Activated naive CD4-positive, alpha-beta T cell treated with anti-CD3 and anti-CD28 coated beads for 36 hours (primary cell): ENCODE measurements at places on chromosomes 7 and 10.

DNA sequence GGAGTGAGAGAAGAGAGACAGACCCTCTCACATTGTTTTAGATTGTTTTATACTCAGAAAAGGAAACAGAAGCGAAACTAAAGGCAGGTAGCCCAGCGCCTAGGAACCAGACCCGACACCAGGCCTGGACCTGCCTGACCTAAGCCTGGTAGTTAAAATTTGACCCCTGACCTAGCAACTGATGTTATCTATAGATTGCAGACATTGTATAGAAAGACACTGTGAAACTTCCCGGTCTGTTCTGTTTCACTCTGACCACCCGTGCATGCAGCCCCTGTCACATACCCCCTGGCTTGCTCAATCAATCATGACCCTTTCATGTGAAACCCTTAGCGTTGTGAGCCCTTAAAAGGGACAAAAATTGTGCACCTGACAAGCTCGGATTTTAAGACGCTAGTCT, 31.6 kb downstream of the VIPR2 start:
- peaks cover 4% of the 10 kb centered on the region for H3K4me1 ChIP-seq
- DNase-seq = no peak

DNA sequence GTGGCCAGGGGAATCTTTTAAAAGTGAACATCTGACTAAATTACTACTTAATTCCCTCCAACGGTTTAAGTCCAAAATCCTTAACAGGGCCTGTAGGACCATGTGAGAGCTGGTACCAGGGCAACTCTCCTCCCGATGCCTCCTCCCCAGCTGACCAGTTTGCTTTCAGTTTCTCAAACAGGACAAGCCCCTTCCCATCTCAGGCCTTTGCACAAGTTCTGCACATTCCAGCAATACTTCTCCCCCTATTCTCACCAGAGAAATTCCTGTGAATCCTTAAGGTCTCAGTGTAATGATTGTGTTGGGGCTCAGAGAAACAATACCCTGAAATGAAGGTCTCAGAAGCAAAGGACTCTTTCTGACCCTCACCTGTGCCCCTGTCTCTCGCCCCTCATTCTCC, 8.0 kb upstream of the CALHM1 start:
- no peak overlapping the region for H3K4me3 ChIP-seq
- no peaks in the 10 kb centered on the region for H3K36me3 ChIP-seq
- no peaks in the 10 kb centered on the region for H3K27me3 ChIP-seq

GRCh38 chr7:133409966-133410365, 157.1 kb downstream of the EXOC4 start:
- H3K4me1 ChIP-seq = no peaks in the 10 kb centered on the region
- H3K36me3 ChIP-seq = peaks cover 12% of the 10 kb centered on the region
- H3K4me3 ChIP-seq = no peak overlapping the region
- no peaks in the 10 kb centered on the region for H3K27me3 ChIP-seq
- no peak for DNase-seq

DNA sequence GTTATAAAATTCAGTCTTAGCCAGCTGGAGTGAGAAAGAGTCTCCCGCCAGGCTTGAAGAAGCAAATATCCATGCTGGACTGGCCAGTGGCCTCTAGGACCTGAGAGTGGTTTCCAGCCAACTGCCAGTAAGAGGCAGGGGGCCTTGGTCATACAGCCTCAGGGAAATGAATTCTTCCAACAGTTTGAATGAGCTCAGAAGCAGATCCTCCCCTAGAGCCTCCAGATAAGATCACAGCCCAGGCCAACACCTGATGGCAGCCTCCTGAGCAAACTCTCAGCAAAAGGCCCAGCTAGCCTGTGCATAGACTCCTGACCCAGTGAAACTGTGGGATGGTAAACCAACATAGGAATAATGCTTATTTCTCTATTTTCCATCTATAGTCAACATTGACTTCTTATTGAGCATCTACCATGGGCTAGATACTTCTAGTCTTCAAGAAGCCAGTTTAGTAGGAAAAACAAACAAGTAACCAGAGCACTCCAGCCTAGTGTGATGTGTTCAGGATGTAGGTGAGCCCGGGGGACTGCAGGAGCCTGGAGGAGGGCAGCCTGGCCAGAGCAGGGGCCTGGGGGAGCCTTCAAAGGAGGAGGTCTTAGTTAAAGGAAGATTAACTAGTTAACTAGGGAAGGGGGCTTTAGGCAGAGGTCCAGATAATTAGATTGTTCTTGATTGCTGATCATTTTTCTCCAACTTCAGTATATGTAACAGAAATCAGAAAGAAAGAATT, 115.4 kb upstream of the ADO start:
- H3K27me3 ChIP-seq = no peaks in the 10 kb centered on the region
- no peak overlapping the region for H3K4me3 ChIP-seq
- no peak overlapping the region for H3K27ac ChIP-seq

DNA sequence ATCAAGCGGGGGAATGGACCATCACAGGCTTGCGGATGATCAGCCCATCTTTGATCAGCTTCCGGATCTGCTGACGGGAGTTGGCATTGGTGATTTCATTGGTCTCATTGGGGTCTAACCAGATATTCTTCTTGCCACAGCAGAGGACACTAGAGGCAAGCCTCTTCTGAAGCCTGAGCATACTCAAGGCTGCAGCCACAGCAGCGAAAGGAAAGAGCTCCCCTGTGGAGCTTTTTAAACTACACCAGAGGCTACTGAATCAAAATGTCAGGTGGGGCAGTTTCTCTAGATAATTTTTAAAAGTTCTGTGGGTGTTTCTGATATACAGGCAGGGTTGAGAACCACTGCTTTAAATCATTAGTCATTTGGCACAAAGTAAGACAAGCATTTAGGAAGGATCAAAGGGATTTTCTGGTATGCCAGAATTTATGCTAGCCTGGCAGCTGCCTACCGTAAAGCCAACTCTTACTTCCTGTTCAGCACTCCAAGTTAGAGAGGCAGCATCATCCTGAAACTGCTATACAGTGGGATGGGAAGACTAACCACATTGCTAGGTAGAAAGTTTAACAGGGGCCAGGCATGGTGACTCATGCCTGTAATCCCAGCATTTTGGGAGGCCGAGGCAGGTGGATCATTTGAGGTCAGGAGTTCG, 7.0 kb downstream of the NAPEPLD start:
- no peaks in the 10 kb centered on the region for H3K27me3 ChIP-seq
- H3K4me1 ChIP-seq = peaks cover 21% of the 10 kb centered on the region
- peaks cover 15% of the 10 kb centered on the region for H3K36me3 ChIP-seq
- no peak overlapping the region for H3K4me3 ChIP-seq
- H3K27ac ChIP-seq = no peak overlapping the region
- no peak for DNase-seq

DNA sequence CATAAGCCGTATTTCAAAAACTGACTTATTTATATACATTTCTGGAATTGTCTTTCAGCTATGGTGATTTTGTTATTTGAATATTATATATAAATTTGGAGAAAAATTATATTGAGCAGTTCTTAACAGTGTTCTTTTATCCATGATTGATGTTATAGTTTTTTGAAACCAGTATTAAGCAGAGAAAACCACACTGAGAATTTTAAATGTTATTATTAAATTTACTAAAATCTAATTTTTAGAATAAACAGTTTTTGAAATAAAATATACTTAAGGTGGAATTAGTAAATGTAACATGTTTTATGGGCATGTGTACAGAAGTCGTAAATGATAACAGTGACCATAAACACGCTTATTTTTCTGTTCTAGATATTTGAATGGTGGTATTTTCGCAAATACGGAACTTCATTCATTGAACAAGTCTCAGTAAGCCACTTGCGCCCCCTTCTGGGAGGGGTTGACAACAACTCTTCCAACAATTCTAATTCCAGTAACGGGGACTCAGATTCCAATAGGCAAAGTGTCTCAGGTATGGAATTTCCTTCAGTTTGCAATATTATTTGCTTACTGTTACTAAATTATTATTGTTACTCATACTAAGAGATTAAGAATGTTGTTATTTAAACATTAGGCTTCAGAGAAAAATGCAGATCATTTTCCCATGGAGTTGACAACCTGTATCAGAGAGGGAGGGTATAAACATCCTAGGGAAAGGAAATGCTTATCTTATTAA, 166.1 kb downstream of the ST7 start:
- no peak overlapping the region for H3K27ac ChIP-seq
- peak; percentile 88 for DNase-seq
- H3K36me3 ChIP-seq = no peaks in the 10 kb centered on the region
- H3K4me1 ChIP-seq = peaks cover 5% of the 10 kb centered on the region

DNA sequence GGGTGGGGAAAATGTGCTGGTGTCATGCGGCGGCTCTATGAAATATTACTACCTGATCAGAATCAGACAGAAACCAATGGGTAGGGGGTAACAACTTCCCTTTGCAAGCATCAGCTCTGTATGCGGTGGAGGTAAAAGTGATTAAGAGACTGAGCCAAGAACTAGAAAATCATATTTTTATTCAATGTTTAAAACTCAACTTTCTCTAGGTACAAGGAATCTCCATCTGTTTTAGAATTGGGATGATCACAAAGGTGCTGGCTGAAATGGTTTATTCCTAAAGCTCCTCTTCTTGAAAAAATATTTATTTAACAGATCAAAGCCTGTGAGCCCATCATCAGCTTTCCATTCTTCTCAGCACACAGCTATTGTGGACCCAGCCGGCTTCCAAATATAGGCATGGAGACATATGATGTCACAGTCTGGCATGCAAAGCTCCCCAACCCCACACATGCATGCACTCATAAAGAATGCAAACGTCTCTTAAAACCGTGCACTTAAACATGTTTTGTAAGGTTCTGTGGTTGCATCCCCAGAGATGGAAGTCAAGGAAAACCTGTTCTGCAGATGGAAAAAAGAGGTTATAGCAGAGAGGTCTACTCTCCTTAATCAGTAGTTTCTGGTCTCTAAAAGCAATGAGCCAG, 126.0 kb downstream of the SKIDA1 start:
- no peaks in the 10 kb centered on the region for H3K4me1 ChIP-seq
- H3K36me3 ChIP-seq = peaks cover 4% of the 10 kb centered on the region
- H3K27me3 ChIP-seq = peaks cover 2% of the 10 kb centered on the region
- no peak overlapping the region for H3K27ac ChIP-seq

GRCh38 chr10:14727465-14727864, 47.2 kb downstream of the FAM107B start:
- H3K36me3 ChIP-seq = no peaks in the 10 kb centered on the region
- DNase-seq = no peak
- peaks cover 30% of the 10 kb centered on the region for H3K4me1 ChIP-seq
- H3K27ac ChIP-seq = no peak overlapping the region
- no peak overlapping the region for H3K4me3 ChIP-seq

GRCh38 chr10:33155720-33156638, 178.5 kb downstream of the NRP1 start:
- H3K36me3 ChIP-seq = no peaks in the 10 kb centered on the region
- DNase-seq = peak; percentile 55
- H3K4me3 ChIP-seq = no peak overlapping the region
- peaks cover 35% of the 10 kb centered on the region for H3K4me1 ChIP-seq

DNA sequence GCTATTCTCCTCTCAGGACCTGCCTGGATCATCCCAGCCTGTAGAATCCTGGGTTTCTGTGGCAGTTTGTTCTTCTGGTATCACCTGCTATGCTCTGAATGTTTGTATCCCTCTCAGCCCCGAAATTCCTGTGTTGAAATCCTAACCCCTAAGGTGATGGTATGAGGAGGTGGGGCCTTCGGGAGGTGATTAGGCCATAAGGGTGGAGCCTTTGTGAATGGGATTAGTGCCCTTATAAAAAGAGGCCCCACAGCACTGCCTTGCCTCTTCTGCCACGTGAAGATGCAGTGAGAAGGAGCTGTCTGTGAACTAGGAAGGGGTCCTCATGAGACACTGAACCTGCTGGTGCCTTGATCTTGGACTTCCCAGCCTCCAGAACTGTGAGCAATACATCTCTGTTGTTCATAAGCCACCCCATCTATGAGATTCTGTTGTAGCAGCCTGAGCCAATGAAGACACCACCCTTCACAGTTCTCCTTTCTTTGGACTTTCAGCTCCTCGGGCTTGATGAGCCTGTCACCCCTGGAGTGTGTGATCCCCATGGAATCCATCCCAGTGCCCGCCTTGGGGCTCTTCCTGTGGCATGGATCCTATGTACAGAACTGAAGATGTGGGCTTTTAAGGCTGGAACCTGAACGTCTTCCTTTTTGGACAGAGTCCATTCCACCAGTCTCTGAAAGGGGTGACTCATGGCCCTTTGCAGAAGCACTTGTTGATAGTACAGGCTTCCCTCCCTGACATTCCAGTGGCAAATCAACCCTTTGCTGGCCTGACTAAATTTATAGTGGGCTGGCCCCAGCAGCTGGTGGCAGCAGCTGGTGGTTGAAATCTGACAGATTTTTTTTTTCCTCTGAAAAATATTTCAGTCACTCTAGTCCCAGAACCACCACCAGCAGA, 138.0 kb downstream of the TACC2 start:
- H3K27me3 ChIP-seq = peaks cover 9% of the 10 kb centered on the region
- no peak overlapping the region for H3K4me3 ChIP-seq
- H3K27ac ChIP-seq = no peak overlapping the region
- no peak for DNase-seq
- no peaks in the 10 kb centered on the region for H3K36me3 ChIP-seq

GRCh38 chr7:147912946-147913638, 677.5 kb upstream of the C7orf33 start:
- no peak overlapping the region for H3K27ac ChIP-seq
- no peaks in the 10 kb centered on the region for H3K4me1 ChIP-seq
- H3K4me3 ChIP-seq = no peak overlapping the region
- no peaks in the 10 kb centered on the region for H3K27me3 ChIP-seq
- no peak for DNase-seq
